ENCODE measurements at places on chromosomes 1 and 21. TPM values are rescaled to one million over a fixed set of nuclear protein-coding genes. Genes with fewer than 3 reads are reported as not detected.
A peak's percentile ranks its signal among the peaks of the same experiment; 100 is the strongest.

DNA sequence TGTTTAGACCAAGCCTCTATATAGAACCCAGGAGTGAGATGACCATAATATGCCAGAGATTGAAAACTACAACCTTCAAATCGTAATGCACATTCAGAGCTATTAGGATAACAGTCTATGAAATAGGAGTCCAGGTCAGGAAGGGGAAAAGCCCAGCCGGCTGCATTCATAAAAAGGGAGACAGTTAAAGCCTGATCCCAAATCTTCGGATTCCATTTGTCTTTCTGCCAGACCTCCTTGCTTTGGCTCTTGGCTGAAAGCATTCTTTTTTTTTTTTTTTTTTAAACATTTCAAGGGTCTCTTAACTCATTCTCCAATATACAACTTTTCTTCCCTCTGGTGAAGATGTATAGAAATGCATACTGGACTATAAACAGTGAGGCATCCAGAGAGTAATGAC lies 81.1 kb downstream of the NTPCR start:
- H3K4me3 ChIP-seq = no peak overlapping the region
- no peak for DNase-seq
- no peaks in the 10 kb centered on the region for H3K36me3 ChIP-seq
- no peaks in the 10 kb centered on the region for H3K27me3 ChIP-seq

DNA sequence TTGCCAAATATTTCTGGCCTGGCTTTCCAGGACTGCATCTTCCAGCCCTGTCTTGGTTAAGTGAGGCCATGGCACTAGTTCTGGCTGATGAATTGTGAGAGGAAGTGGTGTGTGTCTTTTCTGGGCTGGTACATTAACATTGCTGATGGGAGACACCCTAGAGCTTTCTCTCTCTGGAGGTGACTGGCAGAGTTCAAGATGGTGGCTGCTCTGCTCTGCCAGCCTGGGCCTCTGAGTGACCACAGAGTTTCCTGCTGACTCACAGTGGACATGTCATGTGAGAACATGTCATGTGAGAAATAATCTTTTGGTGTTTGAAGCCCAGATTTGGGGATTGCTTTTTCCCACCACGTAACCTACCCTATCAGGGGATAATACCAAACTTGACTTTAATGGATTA lies 218.0 kb upstream of the KIAA0040 start:
- no peaks in the 10 kb centered on the region for H3K36me3 ChIP-seq
- H3K27me3 ChIP-seq = no peaks in the 10 kb centered on the region
- no peak for DNase-seq
- H3K4me1 ChIP-seq = no peaks in the 10 kb centered on the region
- H3K27ac ChIP-seq = no peak overlapping the region

DNA sequence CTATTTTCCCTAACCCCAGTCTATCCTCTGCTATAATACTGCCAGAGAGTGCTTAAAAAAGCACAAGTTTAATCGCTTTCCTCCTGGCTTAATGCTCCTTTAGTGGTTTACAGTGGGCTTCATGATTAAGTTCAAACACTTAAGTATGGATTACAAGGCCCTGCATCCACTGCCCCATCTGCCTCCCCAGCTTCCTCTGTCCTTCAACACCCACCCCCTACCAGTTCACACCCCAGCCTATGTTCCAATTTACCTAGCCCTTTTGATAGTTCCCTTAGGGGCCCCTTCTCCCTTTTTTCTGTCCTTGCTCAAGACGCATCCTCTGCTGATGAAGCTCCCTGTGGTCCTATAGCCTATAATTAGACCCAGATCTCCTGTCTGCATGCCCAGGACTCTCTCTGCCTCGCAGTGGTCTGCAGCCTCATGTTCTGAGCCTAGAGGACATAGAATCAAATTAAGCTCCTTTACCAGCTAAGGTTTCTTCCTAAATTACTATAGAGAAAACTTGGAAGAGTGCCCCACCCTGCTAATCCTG lies 212.5 kb downstream of the FGGY start:
- H3K36me3 ChIP-seq = no peaks in the 10 kb centered on the region
- no peak overlapping the region for H3K4me3 ChIP-seq
- H3K4me1 ChIP-seq = no peaks in the 10 kb centered on the region

DNA sequence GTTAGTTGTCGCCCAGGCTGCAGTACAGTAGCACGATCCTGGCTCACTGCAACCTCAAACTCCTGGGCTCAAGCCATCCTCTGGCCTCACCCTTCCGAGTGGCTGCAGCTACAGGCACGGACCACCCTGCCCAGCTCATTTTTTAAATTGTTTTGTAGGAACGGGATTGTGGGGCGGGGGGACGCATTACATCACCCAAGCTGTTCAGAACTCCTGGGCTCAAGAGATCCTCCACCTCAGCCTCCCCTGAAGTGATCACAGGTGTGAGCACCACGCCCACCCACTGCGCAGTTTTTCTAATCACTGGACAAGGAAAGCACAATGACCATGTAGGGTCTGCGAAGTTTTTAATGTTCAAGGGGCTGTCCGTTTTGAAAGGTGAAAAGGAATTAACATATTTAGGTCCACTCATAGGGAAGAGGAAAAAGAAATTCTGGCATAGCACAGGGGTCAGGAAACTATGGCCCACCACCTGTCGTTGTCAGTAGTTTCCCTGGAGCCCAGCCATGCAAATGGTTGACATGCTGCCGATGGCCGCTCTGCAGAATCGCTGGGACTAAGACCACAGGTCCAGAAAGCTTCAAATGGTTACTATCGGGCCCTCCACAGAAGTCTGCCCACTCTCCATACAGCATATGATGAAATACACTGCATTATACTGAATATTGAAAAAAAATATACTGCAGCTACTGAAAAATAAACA lies 26.0 kb downstream of the SETD4 start:
- no peak overlapping the region for H3K4me3 ChIP-seq
- no peak overlapping the region for H3K27ac ChIP-seq
- H3K36me3 ChIP-seq = peaks cover 7% of the 10 kb centered on the region
- DNase-seq = no peak
- no peaks in the 10 kb centered on the region for H3K27me3 ChIP-seq
- H3K4me1 ChIP-seq = no peaks in the 10 kb centered on the region

GORAB gene
- 8.7 TPM for total RNA-seq

DNA sequence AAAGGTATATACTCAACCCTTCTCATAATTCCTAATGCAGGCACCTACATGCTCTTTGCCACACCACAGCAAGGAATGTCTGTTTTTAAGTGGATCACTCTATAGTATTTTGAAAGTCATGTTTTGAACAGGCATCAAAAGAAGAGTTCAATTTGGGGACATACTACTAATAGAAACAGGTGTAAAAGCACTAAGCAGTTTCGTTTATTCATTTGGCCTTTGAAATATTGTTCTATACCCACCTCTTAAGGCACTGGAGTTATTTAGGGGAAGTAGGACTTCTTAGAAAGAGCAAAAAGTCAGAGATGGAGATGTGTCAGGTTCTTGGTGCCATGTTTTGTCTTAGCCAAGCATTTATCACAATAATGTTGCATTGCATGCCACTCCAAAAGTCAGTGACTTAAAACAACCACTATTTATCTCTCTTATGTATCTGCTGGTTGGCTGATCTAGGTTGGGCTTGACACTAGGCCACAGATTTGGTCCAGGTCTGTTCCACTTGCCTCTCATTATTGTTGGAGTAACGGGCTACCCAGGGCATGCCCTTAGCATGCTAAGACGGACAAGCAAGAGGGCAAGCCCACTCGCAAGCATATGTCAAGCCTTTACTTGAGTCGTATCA lies 107.5 kb downstream of the RGL1 start:
- H3K27ac ChIP-seq = no peak overlapping the region
- DNase-seq = no peak
- no peaks in the 10 kb centered on the region for H3K27me3 ChIP-seq
- H3K4me3 ChIP-seq = no peak overlapping the region
- H3K4me1 ChIP-seq = peaks cover 4% of the 10 kb centered on the region

RRAGC gene
- 9.2 TPM for total RNA-seq

TRAPPC10 gene
- total RNA-seq = 14.4 TPM

- no peaks in the 10 kb centered on the region for H3K4me1 ChIP-seq
- no peaks in the 10 kb centered on the region for H3K27me3 ChIP-seq
- DNase-seq = no peak
- no peaks in the 10 kb centered on the region for H3K36me3 ChIP-seq
- no peak overlapping the region for H3K27ac ChIP-seq
These were observed 42.2 kb downstream of the KCNK1 start for GRCh38 chr1:233656032-233656635.

PLCH2 gene
- total RNA-seq = 29.8 TPM

AZIN2 gene
- 16.0 TPM for total RNA-seq

- peak overlapping the region; percentile 68 for H3K27ac ChIP-seq
- H3K4me1 ChIP-seq = peaks cover 4% of the 10 kb centered on the region
- H3K36me3 ChIP-seq = no peaks in the 10 kb centered on the region
- H3K4me3 ChIP-seq = peak overlapping the region; percentile 90
These were observed 756 bp upstream of the SLC25A44 start for GRCh38 chr1:156193208-156193487.

DNA sequence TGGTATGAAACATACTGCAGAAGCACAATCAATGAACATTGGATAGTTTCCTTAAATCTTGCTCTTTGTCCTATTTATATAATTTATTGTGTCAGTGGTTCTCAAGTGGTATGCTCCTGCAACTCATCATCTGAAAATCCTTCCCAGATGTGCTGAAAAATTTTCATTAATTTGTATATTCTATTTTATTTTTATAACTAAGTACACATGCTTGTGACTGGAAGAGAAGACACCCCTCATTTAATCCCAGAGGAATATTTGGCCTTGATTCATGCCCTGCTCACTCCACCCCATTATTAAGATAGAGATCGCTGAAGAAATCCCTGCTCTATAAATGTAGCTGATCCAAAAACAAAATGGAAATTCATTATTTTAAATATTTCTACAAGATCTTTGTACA lies 870.5 kb upstream of the CXADR start:
- H3K4me1 ChIP-seq = no peaks in the 10 kb centered on the region
- no peak overlapping the region for H3K27ac ChIP-seq
- no peak overlapping the region for H3K4me3 ChIP-seq
- no peak for DNase-seq

GRCh38 chr1:108691128-108691941 lies 775 bp upstream of the PRPF38B start:
- no peaks in the 10 kb centered on the region for H3K4me1 ChIP-seq
- H3K36me3 ChIP-seq = no peaks in the 10 kb centered on the region
- H3K4me3 ChIP-seq = peak overlapping the region; percentile 76

LCK gene
- total RNA-seq = 4.4 TPM

TMEM125 gene
- 29.9 TPM for total RNA-seq

GRCh38 chr1:21378705-21379494 lies 61.0 kb upstream of the NBPF3 start:
- H3K36me3 ChIP-seq = no peaks in the 10 kb centered on the region
- no peak overlapping the region for H3K27ac ChIP-seq
- no peaks in the 10 kb centered on the region for H3K27me3 ChIP-seq
- no peak overlapping the region for H3K4me3 ChIP-seq
- DNase-seq = no peak

NBPF4 gene
- total RNA-seq = 1.8 TPM

- no peaks in the 10 kb centered on the region for H3K27me3 ChIP-seq
- peaks cover 6% of the 10 kb centered on the region for H3K4me1 ChIP-seq
- H3K27ac ChIP-seq = peak overlapping the region; percentile 82
- DNase-seq = peak; percentile 69
These were observed 1.0 kb downstream of the PLEKHG5 start for GRCh38 chr1:6490181-6491080.

DNA sequence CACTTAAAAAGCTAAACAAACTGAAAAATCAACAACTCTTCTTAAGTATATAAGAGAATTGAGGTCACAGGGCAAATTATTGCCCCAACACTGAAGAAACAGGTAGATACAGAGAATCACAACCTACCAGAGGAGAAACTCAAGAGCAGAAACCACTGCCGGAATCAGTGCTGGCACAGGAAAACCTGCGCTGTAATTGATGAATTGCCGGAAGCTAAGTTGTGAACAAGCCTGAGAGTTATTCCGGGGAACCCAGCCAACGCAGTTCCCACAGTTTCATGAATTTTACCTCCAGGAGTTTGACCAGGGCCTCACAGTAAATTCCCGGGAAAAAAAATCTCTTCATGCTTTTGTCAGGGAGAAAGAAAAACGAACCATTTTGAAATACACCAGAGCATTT lies 657.1 kb upstream of the BRINP3 start:
- no peaks in the 10 kb centered on the region for H3K4me1 ChIP-seq
- no peak for DNase-seq
- H3K4me3 ChIP-seq = no peak overlapping the region
- no peaks in the 10 kb centered on the region for H3K27me3 ChIP-seq

DNA sequence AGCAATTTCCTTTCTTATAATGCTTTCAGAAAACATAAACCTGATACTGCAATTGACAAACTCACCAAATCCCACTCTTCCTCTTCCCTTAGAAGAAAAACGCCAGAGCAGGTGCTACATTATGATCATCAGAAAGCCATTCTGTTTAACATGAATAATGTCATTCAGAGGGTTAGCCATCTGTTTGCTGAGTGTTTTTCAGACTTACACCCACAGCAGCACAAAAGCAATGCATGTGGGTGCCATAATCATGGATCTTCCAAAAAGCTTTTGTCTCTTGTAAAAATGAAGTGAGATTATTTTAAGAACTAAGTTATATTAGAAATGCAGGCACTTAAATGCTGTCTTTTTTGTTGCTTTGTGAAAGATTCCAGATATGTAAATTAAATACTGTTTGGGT lies 204.6 kb upstream of the TMPRSS15 start:
- no peaks in the 10 kb centered on the region for H3K4me1 ChIP-seq
- no peaks in the 10 kb centered on the region for H3K27me3 ChIP-seq
- DNase-seq = no peak
- no peak overlapping the region for H3K27ac ChIP-seq
- H3K4me3 ChIP-seq = no peak overlapping the region

NCAM2 gene
- total RNA-seq = 21.9 TPM

GRCh38 chr21:32597205-32597604 lies 11.9 kb upstream of the TCP10L start:
- no peak overlapping the region for H3K4me3 ChIP-seq
- H3K4me1 ChIP-seq = no peaks in the 10 kb centered on the region
- no peak for DNase-seq
- H3K27ac ChIP-seq = no peak overlapping the region

CFHR5 gene
- not detected for total RNA-seq

DNA sequence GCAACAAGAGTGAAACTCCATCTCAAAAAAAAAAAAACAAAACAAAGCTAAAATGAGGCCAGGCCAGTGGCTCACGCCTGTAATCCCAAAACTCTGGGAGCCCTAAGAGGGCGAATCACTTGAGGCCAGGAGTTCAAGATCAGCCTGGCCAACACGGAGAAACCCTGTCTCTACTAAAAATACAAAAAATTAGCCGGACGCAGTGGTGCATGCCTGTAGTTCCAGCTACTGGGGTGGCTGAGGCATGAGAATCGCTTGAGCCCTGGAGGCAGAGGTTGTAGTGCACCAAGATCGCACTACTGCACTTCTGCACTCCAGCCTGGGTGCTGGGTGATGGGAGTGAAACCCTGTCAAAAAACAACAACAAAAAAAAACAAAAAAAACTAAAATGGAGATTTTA lies 191.2 kb upstream of the SGIP1 start:
- no peaks in the 10 kb centered on the region for H3K27me3 ChIP-seq
- no peak for DNase-seq
- no peaks in the 10 kb centered on the region for H3K36me3 ChIP-seq
- no peak overlapping the region for H3K4me3 ChIP-seq
- H3K27ac ChIP-seq = no peak overlapping the region
- H3K4me1 ChIP-seq = no peaks in the 10 kb centered on the region

GRCh38 chr21:43921979-43922945 lies 57.2 kb downstream of the AGPAT3 start:
- no peak overlapping the region for H3K4me3 ChIP-seq
- no peaks in the 10 kb centered on the region for H3K36me3 ChIP-seq
- H3K4me1 ChIP-seq = peaks cover 7% of the 10 kb centered on the region
- DNase-seq = no peak

Measured in prostate gland (tissue), 2 donors.